Activated CD4-positive, CD25-positive, alpha-beta regulatory T cell treated with anti-CD3 and anti-CD28 coated beads, Interleukin-2, amount 50 U/mL, for 24 hours (primary cell): ENCODE measurements at places on chromosomes 7 and 10.

DNA sequence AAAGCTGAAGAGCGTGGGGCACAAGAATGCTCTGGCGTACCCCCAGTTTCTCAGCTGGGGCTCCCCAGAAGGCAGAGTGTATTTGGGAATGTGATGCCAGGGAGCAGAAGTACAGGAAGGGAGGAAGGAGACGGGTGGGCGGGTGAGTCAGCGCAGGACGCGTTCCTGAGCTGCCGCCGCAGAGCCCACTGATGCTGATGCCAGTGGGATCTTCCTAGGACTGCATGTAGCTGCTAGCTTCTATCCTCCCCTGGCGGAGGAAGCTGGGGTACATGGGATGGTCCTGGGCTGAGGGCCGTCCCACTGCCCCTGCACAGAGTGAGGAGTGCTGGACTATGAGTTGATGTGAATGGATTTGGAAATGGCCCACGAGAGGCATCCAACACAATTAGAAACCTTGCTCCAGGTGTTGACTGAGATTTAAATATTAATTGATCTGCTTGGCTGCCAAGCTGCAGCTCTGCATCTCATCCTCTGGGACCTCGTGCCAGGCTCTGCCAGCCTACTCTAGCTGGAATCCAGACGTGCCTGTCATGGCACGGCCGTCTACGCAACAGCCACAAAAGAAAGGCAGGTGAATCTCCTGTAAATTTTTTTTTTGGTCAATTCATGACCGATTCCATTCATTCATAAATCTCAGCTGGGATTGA, 66.2 kb upstream of the RHEB start:
- ATAC-seq: no peak

GRCh38 chr10:105769248-105770184, 1128.4 kb downstream of the SORCS3 start:
- ATAC-seq: no peak

GRCh38 chr10:124916585-124917427, 25.1 kb upstream of the ZRANB1 start:
- peak; percentile 98 for ATAC-seq

DNA sequence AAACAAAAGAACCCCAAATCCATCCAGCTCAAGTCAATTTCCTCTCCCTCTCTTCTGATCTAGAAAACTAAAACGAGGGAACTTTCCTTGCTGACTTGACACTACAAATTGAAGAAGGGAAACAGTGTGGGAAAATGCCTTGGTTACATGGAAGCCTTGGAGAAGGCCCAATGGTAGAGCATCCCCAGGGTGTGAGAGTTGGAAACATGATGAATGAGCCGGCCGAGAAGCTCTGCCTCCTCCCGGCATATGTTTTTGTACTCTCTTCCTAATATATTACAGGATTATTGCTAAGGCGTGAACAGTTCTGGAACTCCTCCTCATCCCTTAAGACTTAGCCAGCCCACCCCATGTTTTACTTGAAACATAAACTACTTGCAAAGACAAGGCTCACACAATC, 618.2 kb upstream of the MGMT start:
- no peak for ATAC-seq

- peak; percentile 60 for ATAC-seq
Measured at GRCh38 chr7:44097064-44097932, 6.8 kb upstream of the AEBP1 start.

DNA sequence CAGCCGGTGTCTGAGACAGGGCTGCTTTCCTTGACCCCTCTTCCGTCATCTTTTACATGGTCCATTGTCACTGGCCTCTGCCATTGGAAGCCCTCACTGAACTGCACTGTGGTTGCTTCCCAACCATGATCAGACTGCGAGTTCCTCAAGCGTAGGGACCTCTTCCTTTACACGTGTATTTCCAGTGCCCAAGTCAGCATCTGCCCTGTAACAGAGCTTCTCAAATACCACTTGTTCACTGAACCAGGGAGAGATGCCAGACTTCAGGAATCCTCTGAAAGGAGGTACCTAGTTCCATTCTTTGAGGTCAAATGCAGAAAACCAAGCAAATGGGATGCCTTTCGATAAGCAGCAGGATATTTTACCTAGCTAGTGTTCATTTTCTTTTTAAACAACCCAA, 145.1 kb downstream of the NRP1 start:
- no peak for ATAC-seq

DNA sequence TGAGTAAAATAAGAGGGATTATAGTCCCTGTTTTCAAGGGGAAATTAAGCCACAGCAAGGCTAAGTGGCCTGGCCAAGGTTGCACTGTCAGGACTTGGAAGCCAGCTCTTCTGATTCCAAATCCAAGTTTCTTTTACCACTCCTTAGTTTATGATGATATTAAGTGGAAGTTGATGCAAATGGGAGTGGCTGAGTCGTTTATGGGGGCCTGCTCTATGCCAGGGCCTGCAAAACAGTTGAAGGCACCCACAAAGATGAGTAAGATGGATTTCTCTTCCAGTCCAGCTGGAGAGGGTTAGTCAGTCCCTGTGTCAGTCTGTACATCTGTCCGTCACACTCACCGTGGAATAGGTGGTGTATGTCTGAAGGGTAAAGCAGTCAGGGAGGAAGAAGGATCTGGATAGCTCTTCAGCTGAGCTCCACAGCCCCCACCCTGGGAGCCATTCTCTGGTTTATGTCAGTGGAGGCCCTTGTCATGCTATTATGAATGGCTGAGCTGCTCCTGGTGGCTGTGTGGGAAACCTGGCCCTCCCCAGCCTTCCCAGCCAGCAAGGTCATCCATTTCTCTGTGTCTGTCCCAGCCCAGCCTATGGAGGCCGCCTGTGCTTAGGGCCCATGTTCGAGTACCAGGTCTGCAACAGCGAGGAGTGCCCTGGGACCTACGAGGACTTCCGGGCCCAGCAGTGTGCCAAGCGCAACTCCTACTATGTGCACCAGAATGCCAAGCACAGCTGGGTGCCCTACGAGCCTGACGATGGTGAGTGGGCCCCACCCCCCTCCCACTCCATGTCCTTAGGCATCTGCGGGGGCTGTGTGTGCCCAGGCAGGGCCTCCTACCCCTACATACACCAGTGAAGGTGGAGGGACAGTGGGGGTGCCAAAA, 44.5 kb downstream of the TBATA start:
- ATAC-seq: no peak

DNA sequence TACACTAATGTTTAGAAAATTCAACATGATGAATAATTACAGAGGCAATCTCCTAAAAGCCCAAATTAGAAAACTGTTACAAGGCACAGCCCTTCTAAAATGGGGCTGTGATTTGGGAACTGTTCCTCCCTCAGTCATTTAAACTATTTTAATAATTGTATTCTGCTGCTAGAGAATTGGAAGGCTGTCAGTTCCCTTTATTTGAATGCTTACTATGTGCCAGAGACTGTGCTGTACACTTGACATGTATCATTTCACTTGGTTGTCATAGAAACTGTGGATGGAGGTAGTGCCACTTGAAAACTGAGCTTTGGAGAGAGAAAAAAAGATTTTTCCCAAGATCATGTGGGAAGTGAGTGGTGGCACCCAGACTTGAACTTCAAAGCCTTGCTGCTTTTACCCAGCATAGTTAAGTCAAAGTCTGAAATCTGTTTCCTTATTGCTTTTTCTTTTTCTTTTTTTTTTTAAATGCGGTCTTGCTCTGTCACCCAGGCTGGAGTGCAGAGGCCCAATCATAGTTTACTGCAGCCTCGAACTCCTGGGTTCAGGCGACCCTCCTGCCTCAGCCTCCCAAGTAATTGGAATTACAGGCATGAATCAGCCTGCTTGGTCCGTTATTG, 23.6 kb downstream of the UBE2D1 start:
- no peak for ATAC-seq

DNA sequence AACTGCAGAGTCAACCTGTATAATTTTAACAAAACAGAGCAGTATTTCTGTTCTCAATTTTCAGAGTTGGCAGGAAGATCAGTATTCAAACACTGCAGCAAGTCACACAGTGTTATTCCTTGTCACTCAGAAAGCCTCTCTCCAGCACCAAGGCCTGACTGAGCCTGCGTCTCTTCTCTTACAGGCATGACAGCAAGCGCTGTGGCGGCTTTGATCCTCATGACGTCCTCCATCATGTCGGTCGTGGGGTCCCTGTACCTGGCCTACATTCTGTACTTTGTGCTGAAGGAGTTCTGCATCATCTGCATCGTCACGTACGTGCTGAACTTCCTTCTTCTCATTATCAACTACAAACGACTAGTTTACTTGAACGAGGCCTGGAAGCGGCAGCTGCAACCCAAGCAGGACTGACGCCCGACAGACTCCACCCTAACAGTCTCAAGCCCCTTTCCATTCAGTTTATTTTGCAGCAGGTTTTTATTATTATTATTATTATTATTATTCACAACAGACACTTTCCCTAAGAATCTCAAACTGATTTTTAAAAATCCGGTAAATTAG, 28.0 kb downstream of the GUSB start:
- no peak for ATAC-seq

DNA sequence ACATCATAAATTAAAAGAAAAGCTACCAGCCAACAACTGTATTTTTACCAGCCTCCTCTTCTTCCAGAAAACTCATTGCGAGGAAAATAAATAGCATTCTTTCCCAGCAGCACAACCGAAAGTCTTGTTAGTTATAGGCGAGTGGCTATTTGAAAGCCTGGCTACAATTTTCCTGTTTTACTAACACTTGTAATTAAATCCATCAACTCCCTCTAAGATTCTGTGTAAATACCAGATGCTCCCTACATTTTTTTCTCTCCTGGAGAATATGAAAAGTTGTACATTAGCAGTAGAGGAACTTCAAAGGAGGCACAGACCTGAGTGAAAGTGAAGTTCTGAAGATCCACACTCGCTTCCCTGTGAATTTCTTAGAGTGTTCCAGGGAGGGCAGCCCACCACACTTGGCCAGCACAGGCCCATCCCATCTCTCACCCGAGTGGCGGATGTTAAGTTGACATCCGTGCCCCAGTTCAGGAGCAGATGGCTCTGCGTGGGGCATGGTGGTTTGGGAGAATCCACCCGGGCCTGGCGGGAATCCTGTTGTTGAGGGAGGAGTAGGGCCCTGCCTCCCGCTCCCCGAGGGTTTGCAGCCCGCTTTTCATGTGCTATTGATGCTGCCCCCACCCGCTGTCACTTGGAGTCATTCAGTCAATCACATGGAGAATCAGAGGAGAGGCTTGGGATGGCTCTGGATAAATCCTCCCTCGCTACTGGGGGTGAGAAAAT, 451.0 kb upstream of the GALNT17 start:
- ATAC-seq: no peak

- no peak for ATAC-seq
Measured at GRCh38 chr10:90817128-90817889, 40.5 kb downstream of the HTR7 start.

- ATAC-seq: no peak
Measured at GRCh38 chr7:5870311-5870710, 10.3 kb upstream of the OCM start.

DNA sequence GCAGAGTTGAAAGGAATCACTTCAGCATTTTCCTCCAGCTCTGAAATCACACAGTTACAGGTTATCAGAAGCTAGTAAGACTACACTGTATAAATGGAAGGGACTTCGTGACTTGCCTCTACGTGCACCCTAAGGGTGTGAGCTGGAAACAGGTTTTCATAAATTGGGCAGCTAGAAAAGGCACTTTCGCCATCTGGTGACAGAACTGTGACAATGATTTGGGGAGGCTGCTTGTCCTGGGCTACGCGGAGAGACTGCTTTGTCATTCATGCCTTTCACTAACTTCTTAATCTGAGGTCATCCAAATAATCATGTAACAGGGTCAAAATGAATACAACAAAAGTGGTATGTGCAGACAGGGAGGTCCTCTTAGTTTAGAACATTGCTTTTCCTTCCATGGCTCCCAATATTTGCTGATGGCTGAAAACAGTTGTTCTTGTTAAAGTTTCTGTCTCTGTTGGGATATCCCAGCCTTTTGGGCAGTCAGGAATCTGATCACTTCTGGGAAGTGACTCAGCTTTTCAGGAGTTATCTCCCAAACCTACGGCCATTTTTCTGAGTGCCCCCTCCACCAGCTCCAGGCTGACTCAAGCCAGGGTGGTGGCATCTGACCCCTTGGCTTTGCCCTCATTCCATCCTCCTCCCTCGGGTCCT, 17.8 kb downstream of the VWC2 start:
- no peak for ATAC-seq

- ATAC-seq: no peak
Measured at GRCh38 chr7:141748396-141748795, 10.2 kb downstream of the SSBP1 start.

DNA sequence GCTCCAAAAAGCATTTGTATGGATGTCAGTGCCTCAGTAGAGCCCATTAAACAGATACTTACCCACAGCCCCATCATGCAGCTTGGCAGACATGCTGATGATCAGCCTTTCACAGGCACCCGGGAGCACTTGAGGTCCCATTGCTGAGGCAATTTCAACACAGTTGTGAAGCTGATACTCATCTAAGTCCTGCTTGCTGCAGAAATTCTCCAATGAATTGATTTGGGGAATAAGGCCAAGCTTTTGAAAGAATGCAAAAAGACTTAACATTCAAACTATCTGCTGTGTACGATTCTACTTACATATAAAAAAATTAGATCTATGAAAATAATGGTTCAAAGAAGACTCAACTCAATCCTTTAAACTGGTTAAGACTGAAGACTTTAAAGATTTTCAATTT, 60.5 kb downstream of the LAMB4 start:
- ATAC-seq: no peak

DNA sequence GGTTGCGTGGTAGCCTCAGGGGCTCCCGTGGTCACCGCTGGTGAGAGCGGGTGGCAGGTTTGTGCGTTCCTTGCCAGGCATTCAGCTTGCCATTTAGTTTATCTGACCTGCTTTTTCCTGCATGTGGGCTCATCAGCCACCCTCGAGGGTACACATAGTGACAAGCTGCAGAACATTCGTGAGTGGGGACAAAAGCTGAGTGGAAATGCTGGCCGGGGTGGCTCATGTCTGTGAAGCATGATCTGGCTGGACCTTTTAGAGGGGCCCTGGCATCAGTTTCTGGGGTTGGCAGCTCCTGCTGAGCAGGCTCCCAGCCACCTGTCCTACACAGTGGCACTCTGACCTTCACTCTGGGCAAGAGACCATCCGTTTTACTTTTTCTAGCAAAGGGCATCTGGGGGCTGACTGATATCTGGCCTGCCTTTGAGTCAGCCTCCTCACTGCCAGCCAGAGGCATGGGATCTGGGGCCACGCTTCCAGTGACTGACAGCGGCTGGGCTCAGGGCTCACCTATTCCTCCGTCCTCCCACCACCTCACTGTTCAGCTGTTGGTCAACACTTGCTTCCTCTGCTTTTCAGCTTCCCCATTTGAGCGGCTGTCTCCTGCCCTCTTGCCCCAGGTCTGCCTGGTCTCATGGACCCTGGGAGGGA, 75.0 kb downstream of the LANCL2 start:
- ATAC-seq: no peak

- ATAC-seq: peak; percentile 81
Measured at GRCh38 chr7:128883622-128884448, 21.2 kb downstream of the ATP6V1F start.

DNA sequence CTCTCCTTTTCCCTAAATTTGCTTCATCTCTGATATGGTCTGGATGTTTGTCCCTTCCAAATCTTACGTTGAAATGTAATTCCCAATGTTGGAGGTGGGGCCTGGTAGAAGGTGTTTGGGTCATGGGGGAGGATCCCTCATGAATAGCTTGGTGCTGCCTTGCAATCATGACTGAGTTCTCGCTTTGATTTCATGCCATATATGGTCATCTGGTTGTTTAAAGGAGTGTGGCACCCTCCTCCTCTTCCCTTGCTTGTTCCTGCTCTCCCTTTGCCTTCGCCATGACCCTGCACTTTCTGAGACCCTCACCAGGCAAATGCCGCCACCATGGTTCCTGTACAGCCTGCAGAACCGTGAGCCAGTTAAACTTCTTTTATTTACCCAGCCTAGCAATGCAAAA, 14.5 kb downstream of the NOBOX start:
- ATAC-seq: no peak
